GM19239 (cell line): ENCODE measurements at places on chromosomes 12 and 14.

- DNase-seq = no peak
Measured at GRCh38 chr14:51730098-51730497, 78.4 kb downstream of the FRMD6 start.

DNA sequence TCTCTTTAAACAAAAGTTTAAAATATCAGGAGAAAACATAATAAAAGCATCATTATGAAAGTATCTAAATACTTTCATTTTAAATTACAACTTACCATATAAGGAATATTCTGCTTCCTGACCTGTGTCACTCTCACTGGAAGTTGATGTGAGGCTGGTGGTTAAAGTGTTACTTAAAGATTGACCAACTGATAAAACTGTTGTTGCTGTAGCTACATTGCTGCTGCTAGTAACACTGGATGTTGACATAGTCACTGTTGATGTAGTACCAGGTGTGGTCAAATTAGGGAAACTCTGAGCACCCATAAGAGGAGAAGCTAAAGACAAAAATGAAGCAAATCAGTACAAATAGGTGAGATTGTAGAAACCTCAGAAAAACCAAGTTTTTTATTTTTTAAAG lies 79.9 kb downstream of the HECTD1 start:
- peak; percentile 9 for DNase-seq

DNA sequence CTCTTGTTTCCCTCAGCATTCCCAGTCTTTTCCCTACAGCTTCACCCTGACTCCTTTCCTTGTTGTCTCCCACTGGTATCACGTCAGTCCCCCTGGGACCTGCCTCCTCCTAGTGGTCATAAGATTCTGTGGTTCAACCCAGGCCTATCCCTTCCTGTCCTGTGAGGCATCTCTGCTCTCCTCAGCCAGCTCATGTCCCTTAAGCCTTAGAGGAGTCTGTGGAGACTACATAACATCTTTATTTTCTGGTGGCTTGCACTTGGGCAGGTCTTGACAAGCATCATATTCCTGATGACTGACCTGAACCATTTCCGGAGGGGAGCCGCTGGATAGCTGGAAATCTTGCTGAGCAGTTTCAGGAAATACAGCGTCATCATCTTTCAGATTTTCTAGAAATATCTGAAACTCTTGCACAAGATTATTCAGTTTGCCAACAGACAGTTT lies 688 bp downstream of the C12orf71 start:
- DNase-seq = no peak

- DNase-seq = no peak
Measured at GRCh38 chr12:78929075-78929418, 64.5 kb downstream of the SYT1 start.

GRCh38 chr12:121811434-121812319 lies 7.9 kb downstream of the SETD1B start:
- DNase-seq = peak; percentile 98

DNA sequence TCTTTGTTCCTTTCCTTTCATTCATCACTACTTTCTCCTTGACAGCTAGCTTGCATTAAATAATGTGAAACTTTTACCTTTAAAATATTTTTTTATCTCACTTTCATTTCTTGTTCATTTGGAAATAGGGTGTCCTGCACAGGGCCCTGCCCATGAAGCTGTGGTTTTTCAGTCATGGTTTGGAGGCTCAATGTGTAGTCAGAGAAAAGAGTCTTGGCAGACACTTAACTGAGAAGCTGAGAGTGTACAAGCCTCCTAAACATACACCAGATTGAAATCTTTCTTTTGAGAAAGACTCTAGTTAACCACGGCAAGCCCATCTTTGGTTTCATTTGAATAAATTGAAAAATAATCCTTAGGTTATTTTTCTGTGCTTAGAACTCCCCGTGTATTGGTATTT lies 74.2 kb downstream of the KICS2 start:
- DNase-seq = no peak

GRCh38 chr14:94466706-94467370 lies 9.2 kb downstream of the SERPINA9 start:
- DNase-seq = no peak

- DNase-seq = no peak
Measured at GRCh38 chr12:15543347-15543746, 221.0 kb downstream of the PTPRO start.

- DNase-seq = no peak
Measured at GRCh38 chr12:14769466-14769968, 33.8 kb downstream of the WBP11 start.

DNA sequence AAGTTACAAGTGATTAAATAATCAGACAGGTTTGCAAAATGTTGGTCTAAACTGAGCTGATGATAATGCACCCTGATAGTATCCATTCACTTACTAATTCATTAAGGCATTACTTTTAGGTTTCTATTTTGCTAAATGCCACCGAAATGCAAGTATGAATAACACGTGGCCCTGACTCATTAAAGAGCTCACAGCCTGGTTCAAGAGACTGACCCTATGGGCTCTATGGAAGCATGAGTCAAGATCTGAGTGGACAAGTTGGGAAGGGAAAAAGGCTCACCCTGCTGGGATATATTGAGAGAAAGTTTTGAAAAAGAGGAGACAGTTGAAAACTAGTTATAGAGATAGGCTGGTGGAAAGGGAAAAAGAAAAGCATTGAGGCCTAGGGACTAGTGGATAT lies 14.8 kb upstream of the LRRC9 start:
- DNase-seq = no peak

DNA sequence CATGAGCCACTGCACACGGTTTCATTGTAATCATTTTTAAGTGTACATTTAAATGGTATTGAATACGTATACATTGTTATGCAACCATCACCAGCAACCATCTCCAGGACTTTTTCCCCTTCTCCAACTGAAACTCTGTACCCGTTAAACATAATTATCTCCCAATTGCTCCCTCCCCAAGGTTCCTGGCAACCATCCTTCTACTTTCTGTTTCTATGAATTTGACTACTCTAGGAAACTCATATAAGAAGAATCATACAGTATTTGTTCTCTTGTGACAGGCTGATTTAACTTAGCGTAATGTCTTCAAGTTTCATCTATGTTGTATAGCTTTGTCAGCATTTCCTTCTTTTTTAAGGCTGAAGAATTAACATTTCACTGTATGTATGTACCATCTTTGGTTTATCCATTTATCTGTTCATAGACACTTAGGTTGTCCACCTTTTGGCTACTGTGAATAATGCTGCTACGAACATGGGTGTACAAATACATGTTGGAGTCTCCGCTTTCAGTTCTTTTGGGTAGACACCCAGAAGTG lies 223.1 kb downstream of the EFCAB11 start:
- DNase-seq = no peak

DNA sequence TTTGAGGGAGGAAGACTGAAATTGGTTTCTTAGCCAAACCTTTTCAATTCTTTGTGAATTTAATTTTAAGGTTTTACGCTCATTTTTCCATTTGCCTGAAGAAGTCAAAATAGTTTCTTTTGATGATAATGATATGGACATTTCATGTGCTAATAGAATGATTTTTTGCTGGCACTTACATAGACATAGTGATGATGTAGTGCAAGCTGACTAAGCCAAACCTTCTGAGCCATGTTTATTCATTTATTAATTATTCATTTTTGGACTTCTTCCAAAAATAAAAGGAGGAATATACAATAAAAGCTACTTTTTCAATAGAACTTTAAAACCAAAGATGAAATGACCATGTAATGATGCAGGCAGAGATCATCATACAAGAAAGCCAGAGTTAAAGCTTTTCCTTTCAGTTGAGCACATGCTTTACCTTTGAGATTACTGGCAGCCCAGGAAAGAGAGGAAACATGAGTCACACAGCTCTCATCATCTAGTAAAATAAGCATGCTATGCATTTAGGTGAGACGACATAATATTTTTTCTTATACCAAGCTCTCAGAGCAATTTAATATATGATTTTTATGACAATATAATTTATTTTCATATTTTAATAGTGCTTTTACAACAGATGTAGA lies 24.8 kb downstream of the KCNA1 start:
- DNase-seq = no peak

- no peak for DNase-seq
Measured at GRCh38 chr14:84454114-84454513, 1075.8 kb upstream of the FLRT2 start.
